T-cell (primary cell): ENCODE measurements at places on chromosomes 12 and 14.

- H3K27me3 ChIP-seq, result no peaks in the 10 kb centered on the region
- no peak overlapping the region for H3K4me3 ChIP-seq
Observed at GRCh38 chr14:42187846-42188245, 581.2 kb downstream of the LRFN5 start.

GRCh38 chr14:105055736-105056302, 9.4 kb downstream of the GPR132 start:
- no peak for DNase-seq
- H3K27me3 ChIP-seq, result no peaks in the 10 kb centered on the region
- peaks cover 15% of the 10 kb centered on the region for H3K4me1 ChIP-seq
- no peak overlapping the region for H3K27ac ChIP-seq

- H3K4me3 ChIP-seq, result no peak overlapping the region
- DNase-seq, result no peak
- H3K4me1 ChIP-seq, result no peaks in the 10 kb centered on the region
- no peak overlapping the region for H3K27ac ChIP-seq
- H3K27me3 ChIP-seq, result no peaks in the 10 kb centered on the region
Observed at GRCh38 chr12:20646239-20646827, 48.8 kb upstream of the SLCO1C1 start.

GRCh38 chr12:111121840-111122239, 201.5 kb upstream of the MYL2 start:
- H3K27me3 ChIP-seq, result no peaks in the 10 kb centered on the region
- H3K36me3 ChIP-seq, result no peaks in the 10 kb centered on the region
- H3K4me3 ChIP-seq, result no peak overlapping the region

DNA sequence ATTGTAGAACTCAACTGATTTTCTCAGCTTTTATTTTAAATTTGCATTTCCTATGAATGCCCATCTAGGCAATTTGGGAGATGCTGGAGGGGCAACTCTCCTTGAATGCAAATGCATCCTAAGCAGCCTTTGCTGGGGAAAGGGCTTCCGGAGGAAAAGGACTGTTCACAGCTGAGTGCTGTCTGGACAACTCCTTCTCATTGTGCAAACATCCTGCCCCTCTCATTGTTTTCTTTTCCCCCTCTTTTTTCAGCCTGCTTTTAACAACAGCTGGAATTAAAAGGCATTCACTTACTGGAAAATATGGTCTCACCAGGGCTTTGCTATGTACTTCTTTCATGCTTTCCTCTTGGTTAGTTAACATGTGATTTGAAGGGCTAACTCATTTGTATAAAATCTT, 397.8 kb downstream of the FUT8 start:
- H3K4me3 ChIP-seq, result no peak overlapping the region
- H3K27me3 ChIP-seq, result no peaks in the 10 kb centered on the region
- DNase-seq, result no peak
- no peaks in the 10 kb centered on the region for H3K36me3 ChIP-seq
- H3K27ac ChIP-seq, result no peak overlapping the region

DNA sequence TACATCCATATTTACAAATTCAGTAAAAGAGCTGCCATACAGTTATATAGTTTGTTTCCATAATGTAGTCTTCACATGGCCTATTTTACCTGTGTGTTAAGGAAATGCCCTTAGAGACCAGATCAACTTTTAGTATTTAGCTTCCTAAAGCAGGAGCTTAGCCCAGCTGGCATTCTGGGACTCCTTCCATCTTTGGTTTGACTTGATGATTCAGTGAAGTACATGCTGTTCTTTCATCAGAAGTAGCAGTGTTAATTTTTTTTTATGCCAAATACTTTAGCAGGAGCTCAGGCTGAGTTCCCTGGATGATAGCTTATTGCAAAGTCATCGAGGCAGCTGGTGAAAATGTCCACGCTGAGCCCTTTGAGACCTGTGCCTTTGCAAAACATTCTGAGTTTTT, 101.0 kb downstream of the FOXG1 start:
- H3K27me3 ChIP-seq, result no peaks in the 10 kb centered on the region
- no peak overlapping the region for H3K27ac ChIP-seq
- H3K4me1 ChIP-seq, result no peaks in the 10 kb centered on the region
- no peak overlapping the region for H3K4me3 ChIP-seq
- H3K36me3 ChIP-seq, result no peaks in the 10 kb centered on the region

DNA sequence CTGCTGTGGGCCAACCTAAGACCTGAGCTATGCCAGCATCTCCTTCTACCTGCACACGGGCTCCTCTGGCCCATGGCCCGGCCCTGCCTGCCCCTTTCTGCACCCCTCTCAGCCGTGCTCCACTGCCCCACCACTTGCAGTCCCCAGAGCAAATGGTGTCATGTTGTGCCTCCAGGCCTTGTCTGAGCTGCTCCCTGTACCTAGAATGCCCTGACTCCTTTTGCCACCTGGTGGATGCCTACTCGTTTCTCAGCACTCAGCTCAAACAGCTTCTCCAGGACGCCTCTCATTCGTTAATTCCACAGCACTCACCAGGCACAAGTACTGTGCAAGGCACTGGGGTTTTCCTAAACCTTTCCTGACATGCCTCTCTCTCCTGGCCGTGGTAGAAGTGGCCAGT, 63.2 kb upstream of the PNMA1 start:
- no peaks in the 10 kb centered on the region for H3K36me3 ChIP-seq
- no peak overlapping the region for H3K27ac ChIP-seq
- H3K4me1 ChIP-seq, result peaks cover 64% of the 10 kb centered on the region
- H3K27me3 ChIP-seq, result no peaks in the 10 kb centered on the region

DNA sequence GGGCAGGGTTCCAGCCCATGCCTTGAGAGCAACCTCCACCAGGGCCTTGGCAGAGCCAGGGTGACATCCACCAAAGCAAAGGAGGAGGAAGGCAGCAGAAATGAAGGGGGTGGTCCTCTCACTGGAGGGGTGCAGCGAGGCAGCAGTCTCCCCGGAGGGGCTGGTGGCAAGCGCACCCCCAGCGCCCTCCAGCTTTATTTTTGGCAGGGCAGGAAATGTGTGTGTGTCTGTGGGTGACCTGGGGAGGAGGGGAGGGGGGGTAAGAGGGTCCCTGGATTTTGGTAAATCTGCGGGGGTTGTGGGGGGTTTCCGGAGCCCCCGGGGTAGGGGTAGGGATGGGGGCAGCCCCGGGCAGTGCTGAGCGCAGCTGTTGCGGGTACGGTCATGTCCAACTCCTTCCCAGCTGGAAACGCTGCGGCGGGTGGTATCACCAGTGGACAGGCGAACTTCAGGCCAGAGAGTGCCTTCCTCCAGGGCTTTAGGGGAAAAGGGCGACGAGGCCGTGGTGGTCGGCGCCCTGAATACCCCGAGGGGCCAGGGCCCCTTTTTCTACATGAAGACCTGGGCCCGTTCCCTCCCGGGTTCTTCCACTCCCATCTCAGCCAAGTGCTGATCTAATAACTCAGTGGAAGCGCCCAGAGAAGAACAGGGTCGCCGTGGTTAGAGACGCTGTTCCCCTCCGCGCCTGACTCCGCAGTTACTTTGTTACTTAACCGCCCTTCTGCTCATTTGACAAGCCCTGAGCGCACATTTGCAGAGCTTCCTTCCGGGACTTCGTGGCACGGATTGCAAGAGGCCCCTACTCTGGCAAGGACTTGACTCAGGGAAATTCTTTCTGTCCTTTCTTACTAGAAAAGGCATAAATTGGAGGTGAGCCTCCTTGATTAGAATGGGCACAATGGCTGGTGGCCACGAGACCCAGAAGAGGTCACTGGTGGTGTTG, 55.2 kb downstream of the FOS start:
- peak overlapping the region; percentile 58 for H3K4me3 ChIP-seq
- peaks cover 8% of the 10 kb centered on the region for H3K4me1 ChIP-seq
- H3K27ac ChIP-seq, result peak overlapping the region; percentile 94
- H3K27me3 ChIP-seq, result peaks cover 5% of the 10 kb centered on the region

DNA sequence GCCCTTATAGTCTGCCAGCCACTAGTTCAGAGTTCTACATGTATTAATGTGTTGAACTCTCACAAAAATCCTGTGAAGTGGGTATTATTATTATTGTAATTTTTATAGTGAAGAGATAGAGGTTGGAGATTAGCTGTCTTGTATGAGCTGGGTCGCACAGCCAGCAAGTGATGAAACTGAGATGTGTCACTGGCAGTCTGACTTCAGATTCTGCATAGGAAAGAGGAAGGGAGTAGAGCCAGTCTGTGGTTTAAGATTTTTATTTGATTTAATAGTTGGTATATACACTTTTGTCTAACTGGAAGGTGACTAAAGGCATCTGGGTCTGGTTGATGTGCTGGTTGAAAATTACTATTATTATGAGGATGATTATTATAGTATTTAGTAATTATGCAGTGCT, 5.8 kb upstream of the FRS2 start:
- H3K36me3 ChIP-seq, result no peaks in the 10 kb centered on the region
- no peaks in the 10 kb centered on the region for H3K27me3 ChIP-seq
- no peaks in the 10 kb centered on the region for H3K4me1 ChIP-seq
- no peak for DNase-seq

- H3K27me3 ChIP-seq, result no peaks in the 10 kb centered on the region
- no peaks in the 10 kb centered on the region for H3K36me3 ChIP-seq
- H3K4me1 ChIP-seq, result no peaks in the 10 kb centered on the region
- H3K4me3 ChIP-seq, result no peak overlapping the region
Observed at GRCh38 chr12:98418357-98419075, 96.9 kb upstream of the TMPO start.

GRCh38 chr12:1213618-1214205, 222.7 kb downstream of the ERC1 start:
- H3K4me1 ChIP-seq, result no peaks in the 10 kb centered on the region
- H3K4me3 ChIP-seq, result no peak overlapping the region
- DNase-seq, result no peak
- no peaks in the 10 kb centered on the region for H3K36me3 ChIP-seq

DNA sequence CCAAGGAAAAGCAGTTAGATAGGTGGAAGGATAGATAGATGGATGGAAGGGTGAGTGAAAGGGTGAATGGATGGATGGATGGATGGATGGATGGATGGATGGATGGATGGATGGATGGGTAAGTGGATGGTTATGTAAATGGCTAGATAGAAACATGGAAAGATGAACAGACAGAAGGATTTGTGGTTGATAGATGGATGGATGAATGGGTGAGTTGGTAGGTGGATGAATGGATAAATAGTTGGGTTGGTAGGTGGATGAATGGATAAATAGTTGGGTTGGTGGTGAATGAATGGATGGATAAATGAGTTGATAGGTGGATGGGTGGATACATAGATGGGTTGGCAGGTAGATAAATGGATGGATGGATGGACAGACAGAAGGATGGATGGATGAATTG, 30.3 kb upstream of the FAM222A start:
- no peak for DNase-seq
- H3K27me3 ChIP-seq, result peaks cover 18% of the 10 kb centered on the region
- no peaks in the 10 kb centered on the region for H3K36me3 ChIP-seq
- H3K4me1 ChIP-seq, result no peaks in the 10 kb centered on the region
- no peak overlapping the region for H3K27ac ChIP-seq

DNA sequence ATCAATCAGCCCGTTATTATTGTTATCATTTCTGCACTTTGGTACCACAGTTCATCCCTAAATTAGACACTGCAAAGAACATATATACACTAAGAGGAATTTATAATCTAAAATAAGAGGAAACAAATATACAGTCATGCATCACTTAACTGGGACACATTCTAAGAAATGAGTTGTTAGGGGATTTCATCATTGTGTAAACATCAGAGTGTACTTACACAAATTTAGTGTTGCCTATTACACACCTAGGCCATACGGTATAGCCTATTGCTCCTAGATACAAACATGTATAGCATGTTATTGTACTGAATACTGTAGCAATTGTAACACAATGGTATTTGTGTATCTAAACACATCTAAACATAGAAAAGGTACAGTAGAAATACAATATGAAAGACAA, 190.5 kb downstream of the BMP4 start:
- H3K4me3 ChIP-seq, result no peak overlapping the region
- DNase-seq, result no peak
- H3K27ac ChIP-seq, result no peak overlapping the region
- H3K27me3 ChIP-seq, result no peaks in the 10 kb centered on the region
- H3K4me1 ChIP-seq, result no peaks in the 10 kb centered on the region

- no peak overlapping the region for H3K27ac ChIP-seq
- H3K36me3 ChIP-seq, result no peaks in the 10 kb centered on the region
- no peak overlapping the region for H3K4me3 ChIP-seq
- H3K4me1 ChIP-seq, result no peaks in the 10 kb centered on the region
Observed at GRCh38 chr14:49212721-49213120, 373.5 kb downstream of the RPS29 start.

GRCh38 chr12:61514016-61514415, 746.2 kb upstream of the USP15 start:
- H3K27ac ChIP-seq, result no peak overlapping the region
- no peaks in the 10 kb centered on the region for H3K36me3 ChIP-seq
- no peak for DNase-seq
- H3K4me1 ChIP-seq, result no peaks in the 10 kb centered on the region

DNA sequence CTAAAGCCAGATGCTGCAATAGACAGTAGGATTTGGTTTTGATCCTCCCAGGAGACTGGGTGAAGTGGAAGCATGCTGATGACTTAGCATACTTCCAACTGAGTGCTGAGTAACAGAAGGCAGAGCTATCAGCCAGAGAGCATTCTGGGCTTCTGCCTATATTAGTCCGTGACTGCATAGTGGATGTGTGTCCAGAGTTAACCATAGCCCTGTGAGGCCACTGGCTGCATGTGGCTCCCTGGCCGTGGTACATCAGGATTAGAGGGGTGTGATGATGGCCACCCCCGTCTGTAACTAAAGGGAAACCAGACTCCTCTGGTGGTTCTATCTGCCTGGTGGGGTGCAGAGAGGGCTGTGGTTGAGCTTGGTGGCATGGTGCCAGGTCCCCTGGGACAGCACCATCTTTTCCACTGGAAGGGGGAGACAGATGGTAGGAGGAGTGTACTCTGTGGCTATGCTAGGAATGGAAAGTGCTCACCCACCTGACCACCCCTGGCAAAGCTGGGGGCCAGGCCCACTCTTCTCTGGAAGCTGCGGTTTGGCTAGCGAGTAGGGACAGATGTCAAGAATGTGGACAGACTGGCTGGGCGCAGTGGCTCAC, 27.4 kb downstream of the ABCD4 start:
- H3K36me3 ChIP-seq, result no peaks in the 10 kb centered on the region
- H3K4me3 ChIP-seq, result no peak overlapping the region
- peaks cover 7% of the 10 kb centered on the region for H3K27me3 ChIP-seq
- no peaks in the 10 kb centered on the region for H3K4me1 ChIP-seq
- DNase-seq, result no peak

- peak; percentile 5 for DNase-seq
- no peaks in the 10 kb centered on the region for H3K27me3 ChIP-seq
- H3K27ac ChIP-seq, result peak overlapping the region; percentile 55
- no peaks in the 10 kb centered on the region for H3K36me3 ChIP-seq
- H3K4me3 ChIP-seq, result no peak overlapping the region
Observed at GRCh38 chr14:61780125-61780524, 17.9 kb downstream of the SNAPC1 start.

GRCh38 chr12:32305163-32305562, 94.2 kb upstream of the FGD4 start:
- H3K4me1 ChIP-seq, result no peaks in the 10 kb centered on the region
- H3K27ac ChIP-seq, result no peak overlapping the region
- no peak for DNase-seq
- H3K36me3 ChIP-seq, result no peaks in the 10 kb centered on the region

GRCh38 chr14:36857842-36858445, 196.3 kb downstream of the PAX9 start:
- H3K4me1 ChIP-seq, result no peaks in the 10 kb centered on the region
- no peaks in the 10 kb centered on the region for H3K27me3 ChIP-seq
- DNase-seq, result no peak
- H3K36me3 ChIP-seq, result no peaks in the 10 kb centered on the region

GRCh38 chr14:91891721-91892220, 24.4 kb upstream of the TC2N start:
- H3K27me3 ChIP-seq, result no peaks in the 10 kb centered on the region
- H3K4me3 ChIP-seq, result no peak overlapping the region
- no peak for DNase-seq
- no peaks in the 10 kb centered on the region for H3K36me3 ChIP-seq
- no peak overlapping the region for H3K27ac ChIP-seq
- H3K4me1 ChIP-seq, result peaks cover 54% of the 10 kb centered on the region
